Activated CD4-positive, alpha-beta T cell treated with anti-CD3 and anti-CD28 coated beads for 1 hour (primary cell): ENCODE measurements at places on chromosomes 7 and 10.

DNA sequence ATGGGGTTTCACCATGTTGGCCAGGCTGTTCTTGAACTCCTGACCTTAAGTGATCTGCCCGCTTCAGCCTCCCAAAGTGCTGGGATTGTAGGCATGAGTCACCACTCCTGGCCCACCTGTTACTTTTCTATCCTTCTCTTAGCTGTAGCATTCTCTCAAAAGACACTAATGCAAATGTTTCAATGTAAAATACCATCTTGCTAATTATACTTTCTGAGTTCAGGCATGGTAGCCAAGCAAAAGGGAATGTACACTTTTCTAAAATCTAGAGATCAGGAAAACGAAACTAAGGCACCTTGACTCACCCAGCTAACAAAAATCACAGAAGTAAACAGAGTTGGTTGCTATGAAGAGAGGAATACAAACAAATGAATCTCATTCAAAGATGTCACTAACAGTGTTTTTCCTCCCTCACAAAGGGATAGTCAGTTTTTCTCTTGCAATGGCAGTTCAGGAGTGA lies 401.0 kb upstream of the NRP1 start:
- DNase-seq: no peak

- DNase-seq: peak; percentile 1
These were observed 81.6 kb upstream of the CHST15 start for GRCh38 chr10:124174673-124175645.

GRCh38 chr10:88833723-88834122 lies 17.9 kb downstream of the ANKRD22 start:
- DNase-seq: no peak

GRCh38 chr10:78319371-78319770 lies 285.7 kb downstream of the RPS24 start:
- no peak for DNase-seq

DNA sequence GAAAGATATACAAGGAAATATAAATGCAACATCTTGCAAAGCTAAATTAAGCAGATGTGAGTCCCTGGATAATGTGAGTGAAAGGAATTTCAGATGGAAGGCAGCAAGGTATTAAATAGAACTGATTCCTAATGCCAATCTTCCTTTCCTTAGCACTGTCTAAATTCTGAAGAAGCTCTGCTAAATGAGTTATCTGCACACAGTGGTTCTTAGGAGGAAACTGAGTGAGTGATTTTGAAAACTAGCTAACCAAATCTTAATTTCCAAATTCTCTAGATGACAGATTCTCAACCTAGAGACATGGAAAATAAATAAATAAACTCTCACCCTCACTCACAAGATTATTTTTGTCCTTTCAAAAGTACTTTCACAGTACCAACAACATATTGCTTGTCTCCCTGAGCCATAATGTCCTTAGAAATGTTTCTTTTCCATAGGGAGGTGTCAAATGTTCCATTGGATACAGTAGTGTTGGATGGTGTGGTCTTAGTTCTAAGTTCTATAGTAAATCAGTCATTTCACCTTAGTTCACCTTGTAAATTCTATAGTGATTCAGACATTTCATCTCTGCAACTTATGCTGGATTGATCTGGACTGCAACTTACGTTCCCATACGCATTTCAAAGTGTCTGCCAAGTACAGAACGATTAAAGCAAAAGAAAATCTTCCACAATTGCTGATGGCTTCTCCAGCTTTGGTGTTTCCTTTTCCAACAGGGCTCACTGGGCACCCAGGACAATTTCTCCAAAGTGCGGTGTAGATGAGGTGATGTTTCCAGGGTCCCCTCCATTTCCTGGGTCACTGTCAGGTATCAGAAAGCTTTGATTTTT lies 145.4 kb upstream of the FAM171A1 start:
- DNase-seq: no peak

GRCh38 chr10:33485276-33485675 lies 150.8 kb upstream of the NRP1 start:
- DNase-seq: no peak

DNA sequence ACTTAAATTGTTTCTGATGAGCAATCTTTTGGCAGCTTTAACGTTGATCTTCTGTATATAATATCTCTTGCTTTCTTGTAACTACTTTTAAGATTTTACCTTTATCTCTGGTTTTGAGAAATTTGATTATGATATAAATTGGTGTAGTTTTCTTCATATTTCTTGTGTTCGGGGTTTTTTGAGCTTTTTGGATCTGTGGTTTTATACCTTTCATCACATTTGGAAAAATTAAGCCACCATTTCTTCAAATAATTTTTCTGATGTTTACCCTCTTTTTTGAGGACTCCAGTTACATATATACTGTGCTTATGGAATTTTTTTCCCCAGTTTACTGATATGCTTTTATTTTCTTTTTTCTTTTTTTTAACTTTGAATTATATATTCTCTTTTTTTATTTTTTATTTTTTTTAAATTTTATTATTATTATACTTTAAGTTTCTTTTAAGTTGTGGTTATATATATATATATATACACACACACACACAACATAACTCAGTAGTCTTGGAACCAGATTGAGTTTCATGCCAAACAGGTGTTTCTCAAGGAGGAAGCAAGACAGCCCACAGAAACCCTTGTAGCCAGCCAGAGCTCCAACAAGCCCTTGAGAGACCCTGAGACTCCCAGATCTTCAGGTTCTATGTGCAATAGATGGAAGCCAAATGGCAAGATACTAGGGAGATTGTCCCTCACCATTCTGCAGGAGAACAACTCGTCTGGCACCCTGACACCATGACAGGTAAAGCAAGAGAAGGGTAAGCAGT lies 27.5 kb upstream of the NME8 start:
- no peak for DNase-seq

DNA sequence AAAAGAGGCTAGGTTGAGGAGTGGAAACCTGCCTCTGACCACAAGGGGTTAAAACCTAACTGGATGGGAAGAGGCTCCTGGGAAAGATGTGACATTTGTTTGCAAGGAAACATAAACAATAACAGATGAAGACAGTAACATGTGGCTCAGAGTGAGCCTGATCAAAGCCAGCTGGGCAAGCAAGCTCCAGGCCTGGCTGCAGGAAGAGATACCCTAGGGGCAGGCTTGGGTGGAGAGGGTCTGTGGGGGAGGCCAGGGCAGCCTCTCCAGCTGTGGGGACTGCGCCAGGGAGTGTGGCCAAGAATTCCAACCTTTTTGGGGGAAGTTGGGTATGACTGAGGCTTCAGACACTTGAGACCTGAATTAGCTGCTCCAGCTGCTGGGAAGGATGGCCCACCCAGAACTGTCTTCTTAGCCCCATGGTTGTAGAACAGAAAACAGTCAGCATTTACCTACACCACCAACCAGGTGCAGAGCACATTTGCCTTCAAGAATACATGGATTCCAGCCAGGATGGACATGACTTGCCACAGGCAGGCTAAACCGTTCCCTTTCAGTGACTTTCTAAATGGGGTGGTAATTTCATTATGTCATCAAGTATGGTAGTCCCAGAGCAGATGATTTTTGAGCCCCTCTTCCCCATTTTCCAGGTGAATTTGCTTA lies 10.4 kb upstream of the FAM170B start:
- DNase-seq: no peak

- DNase-seq: no peak
These were observed 65.4 kb upstream of the TNS3 start for GRCh38 chr7:47647181-47647917.

DNA sequence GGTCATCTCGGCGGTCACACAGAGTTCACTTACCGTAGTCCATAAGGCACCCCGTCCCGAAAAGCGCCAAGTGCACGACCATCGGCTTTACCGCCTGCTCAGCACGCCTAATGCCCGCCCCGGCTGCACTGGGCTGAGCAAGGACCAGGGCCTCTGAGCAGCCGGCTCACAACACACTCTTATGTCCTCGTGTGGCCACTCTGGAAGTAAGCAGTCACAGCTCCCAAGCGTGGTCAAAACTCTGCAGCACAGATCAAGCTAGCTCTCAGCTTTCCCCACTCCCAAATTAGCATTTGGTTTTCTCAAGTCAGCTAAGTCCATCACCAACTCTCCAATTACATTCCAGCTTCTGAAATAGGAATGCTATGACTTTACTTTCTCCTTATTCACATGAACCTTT lies 57.7 kb downstream of the MAD1L1 start:
- no peak for DNase-seq

DNA sequence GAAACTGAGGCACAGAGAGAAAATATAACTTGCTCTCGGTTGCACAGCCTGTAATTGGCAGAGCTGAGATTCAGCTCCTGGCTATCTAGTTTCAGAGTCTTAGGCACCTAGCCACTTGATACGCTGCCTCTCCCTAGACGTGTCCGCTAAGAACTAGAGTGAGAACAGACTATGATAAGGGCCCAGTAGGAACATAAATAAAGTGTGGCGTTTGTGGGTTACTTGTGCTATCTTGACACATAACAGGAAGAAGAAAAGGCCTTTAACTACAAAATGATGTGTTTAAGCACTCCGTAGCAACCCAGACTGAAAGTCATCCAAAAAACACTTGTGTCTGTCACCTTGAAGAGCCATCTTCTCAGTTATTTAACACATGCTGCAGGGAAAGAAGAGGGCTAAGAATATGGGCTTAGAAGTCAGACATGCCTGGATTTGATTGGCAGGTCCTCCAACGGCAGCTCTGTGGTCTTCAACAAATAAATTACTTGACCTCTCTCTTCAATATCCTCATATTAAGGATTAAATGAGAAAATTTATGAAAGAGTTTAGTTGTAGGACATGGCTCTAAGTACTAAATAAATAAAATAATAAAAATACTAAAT lies 96.2 kb downstream of the SGMS1 start:
- no peak for DNase-seq

DNA sequence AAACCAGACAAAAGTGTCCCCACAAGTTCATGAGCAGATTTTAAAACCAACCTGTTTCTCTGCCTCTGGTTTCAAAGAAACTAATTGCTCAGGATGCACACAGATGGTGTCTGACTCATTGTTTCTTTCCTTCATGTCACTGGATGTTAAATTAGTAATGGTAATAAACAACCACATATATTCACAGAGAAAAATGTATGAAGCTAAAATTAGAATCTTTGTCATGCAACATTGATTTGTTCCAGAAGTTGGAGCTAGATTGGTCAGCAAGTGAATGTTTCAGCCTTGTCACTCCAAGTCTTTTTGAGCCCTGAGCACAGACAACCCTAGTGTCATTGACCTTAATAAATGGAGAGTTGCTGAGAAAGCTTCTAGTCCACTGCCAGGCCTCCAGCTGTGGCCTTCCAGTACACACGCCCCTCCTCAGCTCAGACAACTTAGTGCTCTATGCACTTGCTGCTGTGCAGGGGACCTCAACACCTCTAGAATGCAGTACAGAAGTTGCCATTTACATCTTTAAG lies 175.9 kb downstream of the CCDC71L start:
- DNase-seq: no peak

GRCh38 chr10:97608991-97609561 lies 19.6 kb downstream of the C10orf62 start:
- DNase-seq: no peak

DNA sequence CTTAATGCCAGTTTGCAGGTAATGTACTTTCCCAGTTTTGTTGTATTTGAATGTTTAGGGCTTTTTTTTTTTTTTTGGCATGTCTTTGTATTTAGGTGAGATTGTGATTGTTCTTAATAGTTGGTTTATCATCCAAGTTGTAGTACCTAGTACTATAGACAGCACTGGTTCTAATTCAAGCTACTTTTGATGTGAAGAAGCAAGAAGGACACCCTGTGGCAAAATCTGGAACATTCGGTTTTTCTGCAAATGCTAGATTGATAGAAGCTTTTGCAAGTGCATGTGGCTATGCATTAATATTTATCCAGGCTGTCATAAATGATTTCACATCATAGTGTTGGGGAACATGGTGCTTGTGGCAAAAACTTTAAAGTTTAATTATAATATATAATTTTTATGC lies 248.9 kb downstream of the FOXP2 start:
- no peak for DNase-seq

- no peak for DNase-seq
These were observed 1324.5 kb downstream of the XPNPEP1 start for GRCh38 chr10:108598831-108599230.

GRCh38 chr10:130439766-130440165 lies 303.6 kb downstream of the GLRX3 start:
- no peak for DNase-seq

DNA sequence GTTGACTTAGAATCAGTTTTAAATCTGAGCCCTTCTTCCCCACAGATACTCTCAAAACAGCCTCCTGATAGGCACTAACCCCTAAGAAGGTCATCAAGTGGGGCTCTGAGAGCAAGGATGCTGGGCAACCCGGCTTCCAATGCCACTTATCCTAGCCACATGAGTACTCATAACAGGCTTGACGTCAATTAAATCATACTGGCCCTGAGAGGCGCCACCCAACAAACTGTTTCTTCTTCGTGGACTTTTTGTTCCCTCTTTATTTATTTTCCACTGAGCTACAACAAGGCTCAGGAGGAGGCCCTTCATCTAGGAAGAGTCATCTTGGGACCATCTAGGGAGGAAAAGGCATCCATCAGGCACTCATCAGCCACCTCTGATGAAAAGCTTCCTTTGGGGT lies 255.9 kb downstream of the KCNMA1 start:
- no peak for DNase-seq

- no peak for DNase-seq
These were observed 409.1 kb upstream of the ANKRD30A start for GRCh38 chr10:36716291-36716690.

DNA sequence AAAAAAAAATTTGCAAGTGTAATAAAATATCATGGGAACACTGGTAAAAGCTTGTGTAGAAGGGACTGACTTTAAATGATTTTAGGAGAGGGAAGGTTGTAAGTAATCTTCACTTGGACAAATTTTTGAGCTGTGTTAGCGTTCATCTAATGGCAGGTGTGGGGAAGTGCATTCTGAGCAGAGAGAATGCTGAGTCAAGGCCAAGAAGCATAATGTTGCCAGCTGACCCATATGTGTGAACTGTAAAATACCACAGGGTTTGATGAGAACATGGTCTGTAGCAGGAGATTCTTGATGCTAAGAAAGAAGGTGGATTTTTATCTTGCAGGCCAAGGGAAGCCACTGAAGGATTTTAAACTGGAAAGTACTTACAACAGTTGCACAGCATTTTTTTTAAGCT lies 98.2 kb upstream of the ZNF32 start:
- DNase-seq: no peak

DNA sequence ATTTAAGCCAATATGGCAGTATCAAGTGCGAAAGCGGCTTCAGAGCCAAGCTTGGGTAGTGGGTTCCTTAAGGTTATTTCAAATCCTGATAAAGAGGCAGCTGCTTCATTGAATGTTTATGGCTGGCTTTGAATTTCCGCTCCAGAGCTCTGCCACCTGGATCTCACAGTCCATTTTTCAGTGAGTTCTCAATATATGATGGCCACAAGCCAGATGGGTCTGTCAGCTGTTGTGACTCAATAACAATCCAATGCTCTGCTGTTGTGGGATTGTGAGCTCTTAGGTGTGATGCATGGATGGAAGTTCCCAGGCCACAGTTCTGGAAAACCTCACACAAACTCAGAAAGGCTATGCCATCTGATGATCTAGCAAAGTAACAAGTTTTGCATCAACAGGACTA lies 743.8 kb upstream of the LRRN3 start:
- DNase-seq: no peak
